Activated naive CD4-positive, alpha-beta T cell treated with anti-CD3 and anti-CD28 coated beads, Interleukin-2, amount 50 U/mL, for 16 hours (primary cell): ENCODE measurements at places on chromosomes 13 and 19.

DNA sequence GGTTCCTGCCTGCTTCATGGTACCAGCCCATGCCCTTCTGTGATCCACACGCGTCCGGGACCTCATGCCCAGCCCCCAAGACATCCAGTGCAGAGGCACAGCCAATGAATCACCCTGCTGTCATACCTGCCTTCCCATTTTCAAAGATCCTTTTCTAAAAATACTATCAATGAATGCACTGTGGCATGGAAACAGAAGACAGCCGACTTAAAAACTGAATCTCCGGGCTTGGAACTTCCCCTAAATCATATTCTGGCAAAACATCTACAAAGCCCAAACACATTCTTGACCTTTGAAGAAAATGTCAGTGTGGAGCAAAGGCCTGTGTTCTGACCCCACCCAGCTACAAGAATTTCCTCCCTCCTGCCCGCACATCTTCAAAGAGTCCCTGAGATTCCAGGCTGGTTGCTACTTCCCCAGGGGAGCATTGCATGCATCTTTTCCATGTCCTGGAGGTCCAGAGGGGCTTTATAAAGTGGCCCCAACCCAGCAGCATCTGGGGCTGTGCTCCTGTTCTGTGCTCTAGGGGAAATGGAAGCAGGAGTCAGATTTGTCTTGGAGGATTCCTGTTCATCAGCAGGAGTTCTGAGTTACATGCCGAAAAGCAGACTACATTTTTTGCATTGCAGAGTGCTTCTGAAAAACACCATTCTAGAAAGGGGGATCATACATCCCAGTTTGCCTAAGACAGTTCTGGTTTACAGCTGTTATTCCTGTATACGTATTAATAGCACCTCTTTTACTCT lies 135.2 kb downstream of the USP12 start:
- DNase-seq: no peak

DNA sequence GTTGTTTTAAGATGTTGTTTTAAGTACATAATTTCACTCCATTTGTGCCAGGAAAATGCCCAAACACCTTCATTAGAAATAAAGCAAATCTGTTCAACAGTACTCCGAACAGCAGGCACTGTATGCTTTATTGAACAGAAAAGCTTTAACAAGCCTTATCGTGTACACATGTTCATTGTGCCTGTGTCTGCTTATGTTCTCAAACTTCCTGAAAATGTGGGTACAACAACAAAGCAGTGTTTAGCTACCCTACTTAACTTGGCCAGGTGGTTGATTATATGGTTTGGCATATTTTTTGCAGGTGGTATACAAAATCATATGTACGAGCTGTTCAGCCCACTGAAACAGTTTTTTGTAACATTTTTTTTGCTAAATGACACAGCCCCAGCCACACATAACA lies 718.0 kb downstream of the DACH1 start:
- no peak for DNase-seq

- DNase-seq: no peak
Observed at GRCh38 chr13:30968846-30969245, 36.4 kb downstream of the TEX26 start.

DNA sequence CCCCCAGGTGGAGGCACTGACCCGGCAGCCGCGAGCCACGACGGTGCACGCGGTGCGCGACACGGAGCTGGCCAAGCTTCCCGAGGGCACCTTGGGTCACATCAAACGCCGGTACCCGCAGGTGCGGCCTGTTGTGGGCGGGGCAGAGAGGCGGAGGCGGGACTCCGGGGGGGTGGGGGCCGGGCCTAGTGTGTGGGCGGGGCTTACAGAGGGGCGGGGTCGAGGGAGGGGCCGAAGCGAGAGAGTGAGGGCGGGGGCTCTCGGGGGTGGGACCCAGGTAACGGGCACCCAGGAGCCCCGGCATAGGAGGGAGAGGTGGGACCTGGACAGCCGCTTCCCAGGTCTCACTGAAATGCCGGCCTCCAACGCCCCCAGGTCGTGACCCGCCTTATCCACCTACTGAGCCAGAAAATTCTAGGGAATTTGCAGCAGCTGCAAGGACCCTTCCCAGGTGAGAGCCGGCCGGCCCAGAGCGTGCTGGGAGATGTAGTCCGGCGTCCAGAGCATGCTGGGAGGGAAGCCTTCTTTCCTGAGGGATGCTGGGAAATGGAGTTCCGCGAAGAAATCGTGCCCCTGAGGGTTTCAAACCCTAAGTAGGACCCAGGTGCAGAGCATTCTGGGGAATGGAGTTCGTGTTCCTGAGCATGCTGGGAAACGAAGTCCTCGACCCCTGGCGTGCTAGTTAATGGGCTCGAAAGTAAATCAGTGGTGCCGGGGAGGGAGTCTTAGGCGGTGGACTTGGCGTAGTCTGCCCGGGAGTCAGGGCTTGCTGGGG lies 15.7 kb downstream of the PNPLA6 start:
- DNase-seq: no peak

DNA sequence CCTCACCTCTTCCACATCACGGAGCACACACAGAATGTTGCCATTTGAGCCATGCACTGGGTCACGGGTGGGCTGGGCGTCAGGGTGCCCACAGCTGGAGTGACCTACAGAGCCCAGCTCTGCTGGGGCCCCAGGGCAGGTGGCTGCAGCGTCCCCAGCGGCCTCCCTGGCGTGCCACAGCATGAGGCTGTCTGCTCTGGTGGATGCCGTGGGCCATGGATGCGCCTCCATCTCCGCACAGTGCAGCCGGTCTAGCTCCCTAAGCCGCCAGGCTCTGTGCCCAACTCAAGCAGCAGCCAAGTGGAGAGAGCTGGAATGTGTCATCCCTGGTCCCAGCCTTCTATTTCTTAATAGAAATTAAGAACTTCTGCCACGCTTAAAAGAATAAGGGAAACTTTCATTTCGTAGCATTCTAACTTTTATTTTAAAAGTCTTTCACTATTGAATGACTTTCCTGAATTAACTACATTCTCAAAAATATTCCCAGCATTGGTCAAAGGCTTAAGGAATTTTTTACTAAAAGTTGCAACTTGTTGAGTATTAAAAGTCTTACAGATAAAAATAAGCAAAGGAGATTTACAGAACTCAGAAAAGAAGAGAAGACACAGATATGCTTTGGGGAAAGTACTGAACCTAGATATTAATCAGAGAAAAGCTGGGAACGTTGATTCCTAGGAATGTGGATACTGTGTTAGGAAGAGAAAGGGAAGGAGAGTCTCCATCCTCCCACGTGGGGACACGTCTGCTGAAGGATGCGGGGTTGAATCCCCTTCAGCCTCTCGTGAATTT lies 59.3 kb downstream of the ATP11A start:
- DNase-seq: no peak
